ENCODE measurements at places on chromosomes 6 and 20.

- no peaks in the 10 kb centered on the region for H3K36me3 ChIP-seq
- peaks cover 10% of the 10 kb centered on the region for H3K4me1 ChIP-seq
- DNase-seq = no peak
These were observed 2.1 kb downstream of the TNFRSF21 start for GRCh38 chr6:47307362-47308197.

DNA sequence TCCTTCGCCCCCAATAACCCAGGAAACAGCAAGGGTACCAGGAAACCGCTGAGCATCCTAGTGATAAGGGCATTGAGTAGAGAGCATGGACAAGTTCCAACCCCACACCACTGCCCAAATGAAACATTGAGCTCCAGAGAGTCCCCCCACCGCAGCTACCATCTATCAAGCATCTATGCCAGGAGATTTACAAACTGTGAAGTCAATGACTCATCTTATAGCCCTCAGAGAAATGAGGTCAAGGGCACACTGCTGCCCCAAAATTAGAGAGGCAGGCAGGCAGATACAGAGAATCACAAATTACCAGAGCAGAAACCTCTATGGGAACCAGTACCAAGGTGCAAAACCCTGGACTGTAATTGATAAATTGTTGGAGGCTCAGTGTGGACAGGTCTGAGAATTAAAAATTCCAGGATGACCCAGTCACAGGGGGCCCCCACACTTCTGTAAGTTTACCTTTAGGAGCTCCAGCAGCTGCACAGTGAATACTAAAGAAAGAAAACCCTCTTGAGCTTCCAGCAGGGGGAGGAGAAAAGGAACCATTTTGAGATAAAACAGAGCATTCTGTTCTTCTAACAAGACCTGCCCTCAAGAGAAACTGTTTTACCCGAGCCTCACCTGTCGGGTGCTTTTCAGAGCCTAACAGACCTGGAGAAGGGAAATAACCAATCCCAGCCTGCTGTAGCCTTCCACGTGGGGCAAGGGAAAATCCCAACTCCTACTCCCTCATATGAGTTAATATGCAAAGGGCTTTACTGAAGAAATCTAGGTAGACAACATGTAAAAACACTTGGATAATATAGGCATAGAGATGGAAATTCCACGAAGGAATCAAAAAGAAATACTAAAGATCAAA lies 118.0 kb upstream of the ARID1B start:
- no peak overlapping the region for H3K4me3 ChIP-seq
- no peaks in the 10 kb centered on the region for H3K4me1 ChIP-seq

- no peak for DNase-seq
- H3K4me1 ChIP-seq = no peaks in the 10 kb centered on the region
- H3K27me3 ChIP-seq = no peaks in the 10 kb centered on the region
- no peaks in the 10 kb centered on the region for H3K36me3 ChIP-seq
These were observed 55.0 kb downstream of the ALDH5A1 start for GRCh38 chr6:24549674-24550353.

DNA sequence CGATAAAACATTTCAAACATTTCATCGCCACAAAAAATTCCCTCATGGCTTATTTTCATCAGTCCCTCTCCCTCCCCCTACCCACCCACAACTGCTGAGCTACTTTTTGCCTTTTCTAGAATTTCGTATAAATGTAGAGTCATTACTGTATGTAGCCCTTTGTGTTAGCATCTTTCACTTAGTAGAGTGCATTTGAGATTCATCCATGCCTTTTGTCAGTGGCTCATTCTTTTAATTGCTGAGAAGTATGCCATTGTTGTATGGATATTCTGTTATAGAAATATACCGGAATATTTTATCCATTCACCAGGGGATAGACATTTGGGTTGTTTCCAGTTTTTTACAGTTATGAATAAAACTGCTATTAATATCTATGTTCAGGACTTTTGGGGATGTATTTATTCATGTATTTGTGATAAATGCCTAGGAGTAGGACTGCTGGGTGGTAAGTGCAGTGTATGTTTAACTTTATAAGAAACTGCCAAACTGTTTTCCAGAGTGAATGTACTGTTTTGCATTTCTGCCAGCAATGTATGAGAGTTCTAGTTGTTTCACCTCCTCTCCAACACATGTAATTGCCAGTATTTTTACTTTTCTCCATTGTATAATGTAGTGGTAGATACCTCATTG lies 50.4 kb downstream of the FOXO3 start:
- H3K36me3 ChIP-seq = no peaks in the 10 kb centered on the region
- H3K4me3 ChIP-seq = no peak overlapping the region
- no peak for DNase-seq
- H3K27me3 ChIP-seq = no peaks in the 10 kb centered on the region
- H3K4me1 ChIP-seq = peaks cover 70% of the 10 kb centered on the region

DNA sequence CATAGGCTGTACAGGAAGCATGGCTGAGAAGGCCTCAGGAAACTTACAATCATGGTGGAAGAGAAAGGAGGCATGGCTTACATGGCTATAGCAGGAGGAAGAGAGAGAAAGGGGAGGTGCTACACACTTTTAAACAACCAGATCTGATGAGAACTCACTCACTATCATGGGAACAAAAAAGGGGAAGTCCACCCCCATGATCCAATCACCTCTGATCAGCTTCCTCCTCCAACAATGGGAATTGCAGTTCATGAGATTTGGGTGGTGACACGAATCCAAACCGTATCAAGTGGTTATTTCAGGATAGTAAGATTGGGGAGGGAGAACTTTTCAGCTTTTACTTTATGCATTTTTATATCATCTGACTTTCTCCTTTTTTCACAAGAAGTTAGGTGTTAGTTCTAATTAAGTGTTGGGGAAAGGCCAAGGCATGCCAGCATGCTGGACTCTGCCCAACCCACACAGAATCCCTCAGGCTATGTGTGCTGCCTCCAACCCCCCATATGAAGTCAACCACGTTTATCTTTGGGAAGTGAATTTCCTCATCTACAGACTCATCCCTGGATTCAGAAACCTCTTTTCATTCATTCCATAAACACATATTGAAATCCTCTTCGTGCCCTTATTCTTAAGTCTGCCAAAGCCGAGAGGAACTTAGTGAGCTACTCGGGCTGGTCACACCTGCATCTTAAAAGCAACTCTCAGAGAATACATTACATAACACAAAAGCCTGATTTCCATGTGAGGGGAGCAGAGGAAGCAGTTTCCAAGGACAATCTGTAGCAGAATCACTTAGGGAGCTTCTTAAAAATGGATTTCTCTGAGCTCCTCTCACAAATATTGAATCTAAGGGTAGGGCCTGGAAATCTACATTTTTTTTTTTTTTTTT lies 16.7 kb upstream of the CLIC5 start:
- H3K27me3 ChIP-seq = no peaks in the 10 kb centered on the region
- no peak for DNase-seq
- H3K27ac ChIP-seq = no peak overlapping the region
- H3K4me1 ChIP-seq = no peaks in the 10 kb centered on the region
- H3K36me3 ChIP-seq = no peaks in the 10 kb centered on the region

DNA sequence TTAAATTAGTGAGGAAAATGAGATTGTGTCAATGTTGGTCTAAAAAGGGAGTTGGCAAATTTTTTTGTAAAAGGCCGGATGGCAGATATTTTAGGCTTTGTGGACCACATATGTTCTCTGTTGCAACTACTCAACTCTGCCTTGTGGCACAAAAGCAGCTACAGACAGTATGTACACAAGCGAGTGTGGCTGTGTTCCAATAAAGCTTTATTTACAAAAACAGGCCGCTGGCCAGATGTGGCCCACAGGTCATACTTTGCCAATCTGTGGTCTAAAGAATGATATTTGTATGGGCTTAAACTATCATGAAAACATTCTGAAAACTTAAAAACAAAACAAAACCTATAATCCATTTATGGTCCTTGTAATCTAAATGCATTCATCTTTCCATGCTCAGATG lies 228.3 kb downstream of the CLIC5 start:
- no peaks in the 10 kb centered on the region for H3K4me1 ChIP-seq
- no peaks in the 10 kb centered on the region for H3K27me3 ChIP-seq
- DNase-seq = no peak
- H3K36me3 ChIP-seq = no peaks in the 10 kb centered on the region
- no peak overlapping the region for H3K27ac ChIP-seq

GRCh38 chr20:61765871-61766654 lies 299.6 kb downstream of the TAF4 start:
- no peak overlapping the region for H3K27ac ChIP-seq
- no peaks in the 10 kb centered on the region for H3K4me1 ChIP-seq
- no peaks in the 10 kb centered on the region for H3K36me3 ChIP-seq
- no peak for DNase-seq

DNA sequence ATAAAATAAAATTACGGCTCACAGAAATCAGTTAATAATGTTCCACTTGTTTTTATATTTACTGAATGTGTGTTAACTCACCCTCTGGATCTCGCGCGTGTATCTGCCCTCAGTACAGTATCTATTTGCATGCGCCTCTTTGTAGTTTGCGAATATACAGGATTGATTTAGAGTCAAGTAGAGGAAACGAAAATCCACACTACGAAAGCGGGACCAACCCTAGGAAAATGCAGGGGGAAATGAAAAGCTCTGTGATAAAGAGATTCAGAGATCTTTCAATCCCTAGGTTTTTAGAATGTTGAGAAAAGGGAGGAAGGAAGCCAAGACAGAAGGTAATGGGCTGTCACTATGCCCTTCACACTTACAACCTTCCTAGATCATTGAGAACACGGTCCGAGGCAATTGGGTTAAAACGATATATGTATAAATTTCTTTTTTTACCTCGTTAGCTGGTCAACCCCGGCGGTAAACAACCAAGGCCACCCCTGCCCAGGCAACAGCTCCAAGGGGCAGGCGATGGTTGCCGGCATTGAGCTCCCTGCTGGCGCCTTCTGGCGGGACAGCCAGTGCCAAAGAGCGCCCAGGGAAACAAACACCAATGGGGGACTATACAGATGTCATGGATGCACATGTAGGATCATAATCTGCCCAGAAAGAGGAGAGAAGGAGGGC lies 792 bp upstream of the FUT9 start:
- peaks cover 4% of the 10 kb centered on the region for H3K4me1 ChIP-seq
- no peak for DNase-seq
- H3K27ac ChIP-seq = no peak overlapping the region
- H3K27me3 ChIP-seq = no peaks in the 10 kb centered on the region
- H3K4me3 ChIP-seq = no peak overlapping the region

DNA sequence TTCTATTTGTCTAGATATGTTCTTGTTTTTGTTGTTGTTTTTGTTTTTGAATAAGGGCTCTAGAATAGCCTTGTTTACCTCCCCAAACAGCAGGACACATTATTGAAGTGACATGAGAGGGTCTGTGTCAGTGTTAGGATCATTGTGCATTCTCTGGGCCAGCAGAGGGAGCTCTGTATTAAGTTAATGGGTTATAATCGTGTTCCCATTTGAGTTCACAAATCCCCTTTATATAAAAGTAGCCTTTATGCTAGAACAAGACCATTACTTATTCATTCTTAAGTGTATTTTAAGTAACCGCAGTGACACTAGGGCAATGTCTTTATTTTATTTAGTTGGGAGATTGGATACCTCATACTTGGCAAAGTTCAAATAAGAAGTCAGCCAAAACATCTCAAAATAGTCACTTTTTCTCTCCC lies 44.8 kb downstream of the STK4 start:
- no peak for DNase-seq
- no peak overlapping the region for H3K27ac ChIP-seq
- H3K36me3 ChIP-seq = no peaks in the 10 kb centered on the region
- H3K27me3 ChIP-seq = no peaks in the 10 kb centered on the region
- H3K4me1 ChIP-seq = peaks cover 24% of the 10 kb centered on the region
- no peak overlapping the region for H3K4me3 ChIP-seq

- DNase-seq = no peak
- H3K4me1 ChIP-seq = peaks cover 76% of the 10 kb centered on the region
- peak overlapping the region; percentile 74 for H3K27ac ChIP-seq
These were observed 17.6 kb downstream of the NEDD9 start for GRCh38 chr6:11214901-11215300.

DNA sequence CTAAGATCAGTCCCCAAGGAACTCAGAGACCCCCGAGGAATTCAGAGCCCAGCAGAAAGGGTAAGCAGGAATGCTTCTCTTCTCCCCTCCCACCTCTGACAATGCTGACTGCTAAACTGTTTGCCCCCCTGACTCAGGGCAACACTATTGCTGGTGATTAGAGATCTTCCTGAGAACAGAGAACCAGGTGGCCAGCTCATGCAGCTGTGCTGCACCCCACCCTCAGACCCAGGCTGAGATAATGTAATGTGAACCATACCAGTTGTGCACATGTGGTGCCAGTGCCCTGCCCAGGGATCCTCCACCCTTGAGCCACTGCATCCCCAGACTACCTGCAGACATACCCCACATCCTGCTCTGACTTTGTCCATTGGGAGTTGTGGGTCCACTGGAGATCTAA lies 139.1 kb upstream of the ARG1 start:
- no peak overlapping the region for H3K27ac ChIP-seq
- no peak for DNase-seq
- H3K36me3 ChIP-seq = no peaks in the 10 kb centered on the region
- no peaks in the 10 kb centered on the region for H3K27me3 ChIP-seq
- no peak overlapping the region for H3K4me3 ChIP-seq
- H3K4me1 ChIP-seq = no peaks in the 10 kb centered on the region

DNA sequence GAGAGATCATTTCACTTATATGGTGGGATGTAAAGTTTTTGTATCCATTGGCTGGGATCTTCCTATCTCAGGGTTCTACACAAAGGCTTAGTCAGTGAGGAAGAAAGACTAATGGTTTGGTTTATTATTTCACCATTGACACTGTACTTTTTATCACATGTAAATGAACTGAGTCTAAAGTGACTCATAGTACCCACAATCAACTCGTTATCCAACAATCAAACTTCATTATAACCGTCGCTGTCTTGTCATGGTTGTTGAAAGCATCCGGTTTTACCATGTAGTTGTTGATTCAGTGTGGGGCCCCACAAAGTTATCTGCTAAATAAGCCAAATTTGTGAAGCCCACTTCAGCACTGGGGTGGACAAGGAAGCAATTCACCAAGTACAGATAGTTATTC lies 55.8 kb upstream of the MTRF1L start:
- no peaks in the 10 kb centered on the region for H3K27me3 ChIP-seq
- no peaks in the 10 kb centered on the region for H3K36me3 ChIP-seq
- no peak overlapping the region for H3K4me3 ChIP-seq
- DNase-seq = no peak

DNA sequence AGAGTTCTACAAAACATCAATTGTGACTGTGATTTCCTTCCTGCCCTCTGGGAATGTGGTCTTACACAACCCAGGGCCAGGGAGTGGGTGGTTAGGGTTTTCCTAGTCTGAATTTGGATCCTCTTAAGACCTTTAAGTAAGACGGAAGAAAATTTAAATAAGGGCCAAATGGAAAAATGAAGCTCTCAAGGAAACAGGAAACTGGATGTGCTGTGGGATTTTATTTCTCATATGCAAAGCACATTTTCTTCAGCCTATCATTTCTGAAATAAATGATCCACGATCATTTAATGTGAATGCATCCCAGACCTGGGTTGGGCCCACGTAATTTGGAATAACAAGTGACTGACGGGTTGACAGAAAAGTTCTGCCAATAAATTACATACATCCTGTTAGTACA lies 243.6 kb downstream of the CLIC5 start:
- no peak overlapping the region for H3K4me3 ChIP-seq
- no peak for DNase-seq
- H3K4me1 ChIP-seq = no peaks in the 10 kb centered on the region

- no peaks in the 10 kb centered on the region for H3K27me3 ChIP-seq
- no peak overlapping the region for H3K27ac ChIP-seq
- H3K4me3 ChIP-seq = no peak overlapping the region
- H3K4me1 ChIP-seq = no peaks in the 10 kb centered on the region
- H3K36me3 ChIP-seq = no peaks in the 10 kb centered on the region
These were observed 59.8 kb upstream of the FAM83D start for GRCh38 chr20:38866265-38867061.

- peak overlapping the region; percentile 69 for H3K4me3 ChIP-seq
- H3K4me1 ChIP-seq = peaks cover 61% of the 10 kb centered on the region
- H3K27me3 ChIP-seq = no peaks in the 10 kb centered on the region
- H3K27ac ChIP-seq = peak overlapping the region; percentile 96
- no peaks in the 10 kb centered on the region for H3K36me3 ChIP-seq
These were observed 2.1 kb downstream of the SOX12 start for GRCh38 chr20:327186-328026.
